Pericardium fibroblast (primary cell): ENCODE measurements at places on chromosomes 1 and 21. TPM values are rescaled to one million over a fixed set of nuclear protein-coding genes. Genes with fewer than 3 reads are reported as not detected.

LRRC8B gene
- total RNA-seq = 0.58 and 1.4 TPM in 2 replicates

OR14A2 gene
- not detected in 2 replicates for total RNA-seq

ANGPTL1 gene
- total RNA-seq = 43.1 and 77.5 TPM in 2 replicates

PDZK1 gene
- not detected in 2 replicates for total RNA-seq

KPRP gene
- total RNA-seq = not detected in 2 replicates

TNFSF18 gene
- total RNA-seq = 1.2 TPM in 1 of 2 replicates, not detected in the other

GPR37L1 gene
- total RNA-seq = not detected in 2 replicates

SLAMF9 gene
- not detected in 2 replicates for total RNA-seq

KRTAP19-1 gene
- not detected in 2 replicates for total RNA-seq

RAVER2 gene
- total RNA-seq = 3.3 and 3.8 TPM in 2 replicates

IGSF21 gene
- not detected in 2 replicates for total RNA-seq

HMGN1 gene
- total RNA-seq = 125 and 165 TPM in 2 replicates

ZNF683 gene
- not detected in 2 replicates for total RNA-seq

GBP2 gene
- total RNA-seq = 2.1 and 9.4 TPM in 2 replicates

OR2T33 gene
- not detected in 2 replicates for total RNA-seq

KRTAP10-9 gene
- not detected in 2 replicates for total RNA-seq

SPRR2A gene
- total RNA-seq = not detected in 2 replicates

NEGR1 gene
- total RNA-seq = 3.0 and 9.2 TPM in 2 replicates

AMY1B gene
- not detected in 2 replicates for total RNA-seq

FCGR2B gene
- total RNA-seq = not detected in 2 replicates

RAB4A gene
- 32.6 and 66.8 TPM in 2 replicates for total RNA-seq

AKIRIN1 gene
- 40.3 and 49.5 TPM in 2 replicates for total RNA-seq

F5 gene
- not detected in 2 replicates for total RNA-seq

CROCC gene
- total RNA-seq = 14.2 and 15.8 TPM in 2 replicates

PLA2G2A gene
- 2.0 and 3.2 TPM in 2 replicates for total RNA-seq

CD48 gene
- total RNA-seq = not detected in 2 replicates

MPL gene
- total RNA-seq = not detected in 2 replicates

IFNLR1 gene
- total RNA-seq = not detected in 2 replicates

TNFRSF18 gene
- not detected in 2 replicates for total RNA-seq

GATAD2B gene
- total RNA-seq = 5.4 and 6.1 TPM in 2 replicates
